ENCODE measurements at places on chromosomes 11 and 22.

DNA sequence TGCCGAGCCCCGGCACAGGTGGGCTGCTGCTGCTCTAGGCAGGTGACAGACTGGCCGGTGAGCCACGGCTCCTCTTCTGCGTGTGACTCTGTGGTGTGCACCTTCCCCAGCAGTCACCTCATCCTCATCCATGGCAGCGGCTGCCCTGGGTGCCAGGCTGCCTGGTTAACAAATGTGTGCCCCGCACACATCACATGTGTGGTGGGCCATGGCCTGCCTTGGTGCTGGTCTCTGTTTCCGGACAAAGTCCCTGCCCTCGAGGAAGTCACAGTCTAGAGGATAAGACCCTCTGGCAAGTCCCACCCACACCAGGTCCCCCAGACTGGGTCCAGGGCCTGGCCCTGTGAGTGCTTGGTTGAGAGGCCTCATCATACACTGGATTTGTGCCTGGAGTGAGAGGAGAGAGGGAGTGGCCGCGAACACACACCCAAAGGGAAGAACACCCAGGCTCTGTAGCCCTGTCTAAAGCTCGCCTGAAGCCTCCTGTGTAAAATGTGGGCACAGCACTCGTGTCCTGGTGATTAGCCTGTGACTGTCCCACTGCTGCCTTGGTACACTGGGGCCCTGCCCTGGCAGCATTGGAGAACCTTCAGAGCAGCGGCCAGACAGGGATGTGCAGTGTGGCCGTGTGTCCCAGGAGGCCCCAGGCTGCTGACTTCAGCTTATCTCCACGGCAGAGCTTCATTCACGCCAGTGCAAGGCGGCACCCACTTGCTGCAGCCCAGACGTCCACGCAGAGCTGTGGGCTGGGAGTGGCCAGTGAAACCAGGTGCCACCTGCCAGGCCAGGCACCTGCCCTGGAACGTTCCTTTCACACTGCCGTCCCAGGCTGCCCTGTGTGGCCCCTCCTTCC, 269.9 kb downstream of the TBC1D22A start:
- DNase-seq = no peak

- DNase-seq = no peak
Measured at GRCh38 chr11:21625982-21626381, 566.9 kb upstream of the ANO5 start.

- peak; percentile 25 for DNase-seq
Measured at GRCh38 chr22:50674130-50674500, 1.5 kb downstream of the SHANK3 start.

- no peak for DNase-seq
Measured at GRCh38 chr11:133618544-133618943, 86.2 kb upstream of the OPCML start.

DNA sequence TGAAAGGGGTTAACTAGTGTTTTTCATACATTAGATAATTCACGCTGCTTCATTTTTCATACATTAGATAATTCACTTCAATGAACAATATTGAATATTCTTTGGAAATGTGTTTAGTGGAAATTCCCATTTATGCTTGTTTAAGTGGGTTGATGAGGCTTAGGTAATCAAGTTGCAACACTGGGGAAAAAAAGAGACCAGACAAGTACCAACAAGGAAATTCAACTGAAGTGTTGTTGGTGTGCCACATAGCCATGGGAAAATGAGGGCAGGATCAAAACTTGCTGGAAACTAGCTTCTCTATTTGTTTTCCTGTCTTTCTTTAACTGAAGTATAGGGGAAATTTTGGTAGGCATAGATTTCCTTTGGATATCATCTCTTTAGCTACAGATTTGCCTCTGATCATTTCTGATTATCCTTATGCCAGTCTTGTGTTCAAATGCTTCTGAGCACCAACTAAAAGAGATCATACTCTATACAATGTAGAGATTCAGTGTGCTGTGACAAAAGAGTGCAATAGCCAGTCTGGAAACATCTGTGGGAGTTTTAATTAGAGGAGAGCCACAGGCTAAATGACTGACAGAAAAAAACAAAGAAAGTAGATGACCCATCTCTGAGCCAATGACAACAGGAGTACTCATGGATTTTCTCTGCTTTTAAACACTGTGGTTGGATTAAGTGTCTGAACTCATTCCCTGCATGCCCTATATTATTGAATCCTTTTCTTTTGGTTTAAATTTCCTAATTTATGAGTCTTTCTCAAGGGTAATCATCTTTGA, 67.6 kb upstream of the CTSC start:
- no peak for DNase-seq

DNA sequence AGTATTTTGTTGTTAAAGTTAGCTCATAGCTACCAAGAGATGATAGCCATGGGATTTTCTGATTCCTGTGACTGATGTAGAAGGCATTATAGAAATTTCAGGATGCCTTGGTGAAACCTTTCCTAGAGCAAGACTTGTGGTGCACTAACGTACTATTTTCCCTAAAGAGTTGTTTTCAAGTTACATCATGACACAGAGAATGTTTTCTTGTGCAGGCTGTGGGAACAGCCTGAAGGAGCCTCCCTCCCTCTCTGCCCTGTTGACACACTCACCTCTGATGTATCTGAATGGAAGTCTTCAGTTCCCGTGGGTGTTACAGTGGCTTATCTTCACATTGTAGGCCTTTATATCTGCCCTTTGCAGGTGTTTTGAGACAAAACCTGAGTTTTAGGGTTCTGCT, 121.6 kb downstream of the LDLRAD3 start:
- DNase-seq = no peak

GRCh38 chr22:31363885-31364465, 17.8 kb upstream of the PATZ1 start:
- DNase-seq = no peak

GRCh38 chr11:6402561-6402981, 12.3 kb downstream of the SMPD1 start:
- DNase-seq = no peak

DNA sequence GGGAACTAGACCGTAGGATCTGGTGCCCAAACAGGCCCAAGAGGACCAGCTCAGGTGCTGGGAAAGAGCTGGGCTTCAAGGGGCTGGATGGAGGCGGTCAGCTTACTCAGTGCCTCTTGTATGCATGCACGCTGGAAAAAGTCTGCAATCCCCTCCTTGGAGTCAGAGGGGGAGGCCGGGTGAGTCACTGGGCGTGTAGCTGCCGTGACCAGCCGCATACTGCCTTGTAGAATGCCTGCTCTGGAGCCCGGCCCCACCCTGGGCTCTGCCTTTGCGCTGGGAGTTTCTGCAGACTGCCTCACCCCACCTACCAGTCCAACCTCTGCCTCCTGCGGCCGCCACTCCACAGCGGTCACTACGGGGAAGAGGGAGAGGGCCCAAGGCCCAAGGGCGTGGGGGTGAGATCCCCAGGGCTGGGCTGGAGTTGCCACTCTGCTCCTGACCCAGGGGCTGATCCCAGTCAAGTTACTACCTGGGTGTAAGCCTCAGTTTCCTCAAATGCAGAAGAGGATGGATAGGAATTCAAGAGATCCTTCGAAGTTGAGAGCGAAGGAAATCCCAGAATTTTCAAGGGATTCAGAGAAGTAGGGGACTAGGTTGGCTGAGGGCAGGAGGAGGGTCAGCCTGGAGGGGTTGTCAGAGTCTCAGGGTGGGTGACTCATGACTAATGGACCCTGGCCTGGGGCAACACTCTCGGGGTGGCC, 4.2 kb downstream of the MRGPRF start:
- no peak for DNase-seq

DNA sequence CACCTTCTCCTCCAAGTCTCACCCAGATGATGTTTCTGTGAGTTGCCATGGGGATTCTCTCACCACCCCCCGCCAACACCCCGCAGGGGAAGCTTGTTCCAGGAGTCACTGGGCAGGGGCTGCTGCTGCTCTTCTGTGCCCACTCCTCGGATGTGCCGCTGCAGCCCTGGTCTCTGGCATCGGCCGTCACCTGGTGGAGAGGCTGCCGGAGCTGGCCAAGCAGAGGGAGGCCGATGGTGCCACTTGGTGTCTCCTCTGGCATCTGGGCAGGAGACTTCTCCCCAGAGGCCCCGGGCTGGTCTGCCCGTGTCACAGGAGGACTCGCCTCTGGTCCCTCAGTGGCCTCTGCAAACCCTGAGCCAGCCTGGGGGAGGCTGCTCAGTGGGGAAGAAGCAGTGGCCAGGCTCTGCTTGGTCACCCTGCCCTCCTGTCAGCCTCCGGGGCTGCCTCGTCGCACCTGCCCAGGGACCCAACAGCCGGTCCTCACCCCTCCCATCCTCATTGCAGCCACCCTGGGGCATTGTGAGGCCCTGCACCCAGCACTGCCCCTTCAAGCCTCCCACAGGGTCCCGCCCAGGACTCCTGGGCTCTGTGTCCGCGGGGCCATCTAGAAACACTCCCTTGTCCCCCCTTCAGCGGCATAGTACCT, 424 bp upstream of the ADORA2A start:
- DNase-seq = no peak

GRCh38 chr22:36470162-36470993, 11.1 kb downstream of the TXN2 start:
- DNase-seq = no peak

GRCh38 chr22:46774253-46774979, 12.0 kb downstream of the TBC1D22A start:
- DNase-seq = no peak

- no peak for DNase-seq
Measured at GRCh38 chr11:10409207-10409661, 45.8 kb upstream of the AMPD3 start.

All from spinal cord (tissue), 10 donors.